ENCODE measurements at places on chromosomes 5 and 9.

DNA sequence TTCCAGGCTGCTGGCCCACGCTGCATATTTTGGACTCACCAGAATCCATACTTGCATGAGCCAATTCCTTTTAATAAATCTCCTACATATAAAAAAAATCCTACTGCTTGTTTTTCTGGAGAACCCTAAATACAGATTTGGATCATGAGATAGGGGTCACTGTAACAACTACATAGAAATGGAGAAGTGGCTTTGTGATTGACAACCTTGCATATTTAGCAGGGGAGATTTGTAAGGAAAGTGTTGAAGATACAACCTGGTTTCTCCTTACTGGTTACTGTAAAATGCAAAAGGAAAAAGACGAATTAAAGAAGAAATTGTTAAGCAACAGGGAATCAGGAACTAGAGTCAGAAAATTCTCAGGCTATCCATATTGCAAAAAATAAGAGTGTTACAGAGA lies 74.8 kb downstream of the HABP4 start:
- no peak for DNase-seq

- no peak for DNase-seq
Measured at GRCh38 chr5:169354921-169355320, 54.0 kb upstream of the SLIT3 start.

GRCh38 chr5:32522429-32523143 lies 62.8 kb upstream of the SUB1 start:
- peak; percentile 51 for DNase-seq

GRCh38 chr9:110131499-110131898 lies 76.5 kb downstream of the C9orf152 start:
- DNase-seq = no peak

- DNase-seq = no peak
Measured at GRCh38 chr5:58183078-58183785, 276.7 kb downstream of the PLK2 start.

DNA sequence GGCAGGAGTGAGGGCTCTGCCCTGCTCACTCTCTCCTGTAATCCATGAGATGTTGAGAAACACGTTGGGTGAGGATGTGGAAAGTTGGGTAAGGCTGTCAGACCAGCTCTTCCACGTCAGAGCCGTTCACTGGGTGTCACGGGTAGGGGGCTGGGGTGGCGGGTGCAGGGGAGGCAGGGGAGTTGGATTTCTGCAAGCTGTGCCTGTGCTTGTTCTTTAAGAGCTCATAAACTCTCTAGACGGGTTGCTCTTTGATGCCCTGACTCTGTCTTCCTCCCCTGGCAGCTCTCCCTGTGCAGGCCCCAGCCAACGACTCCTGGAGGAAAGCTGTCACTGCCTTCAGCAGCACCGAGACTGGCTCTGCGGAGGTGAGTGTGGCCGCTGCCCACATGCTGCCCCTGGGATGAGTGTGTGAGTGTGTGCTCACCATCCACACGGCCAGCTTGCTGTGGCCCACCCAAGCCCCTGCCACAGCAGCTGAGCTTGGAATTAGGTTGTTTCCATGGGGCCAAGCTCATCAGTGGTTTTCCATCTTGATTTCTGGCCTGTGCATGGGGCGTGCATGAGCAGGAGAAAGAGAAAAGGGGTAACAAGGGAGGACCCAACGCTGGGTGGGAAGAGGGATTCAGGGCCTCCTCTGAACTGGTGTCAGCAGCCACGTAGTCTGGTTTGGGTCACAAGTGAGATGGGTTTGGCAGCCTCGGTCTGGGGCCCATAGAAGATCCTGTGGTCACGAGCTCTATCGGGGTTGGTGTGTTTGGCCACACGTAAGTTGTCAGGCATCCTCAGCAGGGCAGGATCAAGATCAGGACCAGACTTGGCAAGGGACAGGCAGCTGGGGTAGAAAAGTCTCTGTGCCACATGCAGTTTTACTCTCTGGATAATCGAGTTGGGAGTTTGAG lies 21.0 kb upstream of the POMT1 start:
- DNase-seq = no peak

DNA sequence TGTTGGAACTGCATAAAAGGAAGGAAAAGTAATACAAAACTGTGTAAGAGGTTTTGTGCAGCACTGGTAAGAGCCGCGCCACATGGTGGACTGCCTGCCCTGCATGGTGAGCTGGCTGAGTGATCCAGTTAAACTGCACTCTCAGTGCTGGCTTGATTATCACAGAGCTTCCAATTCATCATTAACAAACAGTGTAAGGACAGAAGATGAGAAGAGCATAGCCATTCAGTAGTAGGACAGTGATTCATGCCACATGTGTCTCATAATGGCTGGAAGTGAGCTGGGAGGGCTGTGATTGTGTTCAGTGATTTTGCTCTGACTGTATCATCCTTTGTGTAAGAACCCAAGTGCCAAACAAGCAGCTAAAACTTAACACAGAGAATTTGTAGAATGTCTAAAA lies 14.1 kb downstream of the ASPN start:
- no peak for DNase-seq

DNA sequence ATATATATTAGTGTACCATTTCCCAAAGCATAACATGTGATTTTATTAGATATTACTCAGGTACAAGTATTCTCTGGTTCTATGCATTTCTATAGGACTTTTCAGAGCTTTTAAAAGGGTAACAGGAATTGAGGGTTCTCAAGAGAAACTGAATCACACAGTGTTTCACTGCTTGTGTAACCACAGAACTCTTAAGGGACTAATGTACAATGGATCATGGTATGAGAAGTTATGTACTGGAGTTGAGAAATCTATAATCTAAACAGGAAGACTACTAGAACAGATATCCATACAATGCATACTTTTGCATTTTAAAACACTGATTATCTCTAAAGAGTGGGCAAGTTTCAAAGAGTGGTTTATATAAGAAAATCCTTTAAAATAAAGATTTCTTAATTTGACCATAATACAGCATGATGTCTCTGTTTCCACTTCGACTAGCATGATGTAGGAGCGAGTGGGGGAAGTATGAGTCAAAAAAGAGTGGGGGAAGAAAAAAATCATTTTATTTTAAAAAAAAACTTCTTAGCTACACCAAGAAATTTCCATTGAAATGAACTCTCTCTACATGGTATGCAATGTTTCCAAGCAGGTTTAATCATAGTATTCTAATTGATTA lies 183.5 kb downstream of the RFX3 start:
- no peak for DNase-seq

DNA sequence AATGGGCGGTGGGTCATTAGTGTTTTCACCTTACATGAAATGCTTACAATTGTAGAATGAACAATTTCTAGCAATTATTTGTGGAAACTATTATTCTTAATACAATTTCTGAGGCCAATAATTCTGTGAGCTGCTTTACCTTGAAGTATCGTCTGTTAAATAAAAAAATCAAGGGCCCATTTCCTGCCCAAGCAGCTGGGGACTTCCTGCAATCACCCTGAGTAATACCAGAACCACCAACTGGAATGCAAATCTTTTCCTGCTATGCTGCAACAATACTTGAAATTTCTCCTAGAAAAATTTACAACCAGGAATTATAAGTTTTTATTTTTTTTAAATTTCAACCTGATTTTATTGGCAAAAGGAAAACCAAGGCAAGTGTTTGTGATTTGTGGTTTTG lies 52.6 kb downstream of the ADAMTS16 start:
- no peak for DNase-seq

DNA sequence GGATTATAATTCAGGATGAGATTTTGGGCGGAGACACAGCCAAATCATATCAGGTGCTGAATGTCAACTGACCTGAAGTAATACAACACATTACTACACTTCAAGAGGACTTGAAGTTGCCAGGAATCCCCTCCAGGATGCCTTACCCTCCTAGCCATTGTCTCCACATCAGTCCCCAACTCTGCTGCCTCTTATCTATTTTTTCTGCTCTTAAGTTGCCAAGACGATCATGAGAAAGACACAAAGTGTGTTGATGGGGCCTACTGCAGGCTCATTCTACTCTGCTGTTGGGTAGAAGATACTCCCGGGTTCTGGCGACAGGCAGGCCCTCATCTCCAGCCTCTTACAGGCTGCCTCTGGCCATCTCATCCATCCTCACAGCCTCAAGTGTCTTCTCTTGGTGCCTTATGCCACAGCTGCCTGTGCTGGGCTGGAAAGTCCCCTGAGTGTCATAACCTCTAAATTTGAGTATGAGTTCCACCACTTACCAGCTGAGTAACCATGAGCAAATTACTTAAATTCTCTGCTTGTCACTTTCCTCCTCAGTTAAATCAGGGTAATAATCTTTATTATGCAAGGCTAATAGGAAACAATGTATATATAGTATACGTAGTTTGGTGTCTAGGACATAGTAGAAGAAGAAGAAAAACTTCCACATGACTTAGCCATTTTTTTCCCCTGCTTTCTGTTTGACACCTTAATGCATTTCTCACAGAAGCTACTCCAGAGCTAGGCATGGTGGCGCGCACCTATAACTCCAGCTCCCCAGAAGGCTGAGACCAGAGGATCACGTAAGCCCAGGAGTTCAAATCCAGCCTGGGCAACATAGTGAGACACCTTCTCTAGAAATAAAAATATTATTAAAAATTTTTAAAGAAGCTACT lies 73.0 kb upstream of the SNX2 start:
- DNase-seq = no peak

GRCh38 chr5:56962286-56962685 lies 10.4 kb upstream of the MIER3 start:
- DNase-seq = no peak

DNA sequence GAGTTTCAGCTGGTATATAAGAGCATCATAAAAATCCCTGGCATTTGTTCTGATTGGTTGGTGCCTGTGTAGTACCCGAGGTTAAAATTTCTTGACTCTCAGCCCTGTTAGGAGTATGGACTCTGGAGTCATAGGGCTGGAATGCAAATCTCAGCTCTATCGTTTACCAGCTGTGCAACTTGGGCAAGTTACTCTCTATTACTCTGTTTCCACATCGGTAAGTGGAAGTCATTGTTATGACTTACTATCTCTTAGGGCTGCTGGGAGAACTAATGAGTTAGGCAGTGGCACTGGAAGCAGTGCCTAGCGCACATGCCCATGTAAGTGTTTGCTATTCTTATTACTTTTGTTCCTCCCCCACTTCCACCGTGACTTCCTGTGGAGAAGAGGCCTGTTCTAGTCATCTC lies 141.6 kb downstream of the BOD1 start:
- no peak for DNase-seq

- no peak for DNase-seq
Measured at GRCh38 chr5:154437281-154437965, 8.4 kb upstream of the SAP30L start.

- no peak for DNase-seq
Measured at GRCh38 chr9:130266236-130267098, 907 bp downstream of the HMCN2 start.

GRCh38 chr5:88952344-88952743 lies 69.4 kb upstream of the MEF2C start:
- no peak for DNase-seq

GRCh38 chr9:127608104-127608966 lies 3.7 kb upstream of the STXBP1 start:
- DNase-seq = peak; percentile 70

- no peak for DNase-seq
Measured at GRCh38 chr5:65822710-65823109, 100.7 kb downstream of the NLN start.

DNA sequence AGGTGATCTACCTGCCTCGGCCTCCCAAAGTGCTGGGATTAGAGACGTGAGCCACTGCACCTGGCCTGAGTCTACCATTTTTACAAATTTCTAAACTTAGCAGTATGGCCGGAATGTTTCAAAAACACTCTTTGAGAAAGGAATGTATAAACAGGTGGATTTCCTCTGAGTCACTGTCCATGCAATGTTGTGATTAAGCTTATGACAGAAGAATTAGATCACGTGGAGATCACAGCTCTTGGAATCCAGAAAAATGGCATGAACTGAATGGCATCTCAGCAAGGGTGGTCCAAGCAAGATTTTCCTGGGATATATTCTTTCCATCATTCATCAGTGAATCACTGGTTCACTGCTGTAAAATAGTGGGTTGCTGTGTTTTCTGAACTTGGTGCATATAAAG lies 865.0 kb downstream of the PTPRD start:
- DNase-seq = no peak

GRCh38 chr5:170563824-170564567 lies 60.2 kb downstream of the KCNIP1 start:
- no peak for DNase-seq

- no peak for DNase-seq
Measured at GRCh38 chr9:4927701-4928100, 57.4 kb upstream of the JAK2 start.

- DNase-seq = no peak
Measured at GRCh38 chr5:14212838-14213237, 69.7 kb downstream of the TRIO start.

- peak; percentile 6 for DNase-seq
Measured at GRCh38 chr5:69368458-69369339, 621 bp downstream of the AK6 start.

- no peak for DNase-seq
Measured at GRCh38 chr9:127347831-127348776, 48.9 kb upstream of the SLC2A8 start.

GRCh38 chr5:1436681-1437080 lies 8.6 kb downstream of the SLC6A3 start:
- DNase-seq = no peak

- DNase-seq = no peak
Measured at GRCh38 chr5:167587772-167588437, 703.5 kb upstream of the WWC1 start.

All from CD4-positive, alpha-beta T cell treated with Interleukin-15 for 4 hours (primary cell).